Fibroblast of villous mesenchyme (primary cell): ENCODE measurements at places on chromosomes 3 and 15. TPM values are rescaled to one million over a fixed set of nuclear protein-coding genes. Genes with fewer than 3 reads are reported as not detected.

Gene MED12L
- total RNA-seq = 0.32 and 1.3 TPM in 2 replicates

Gene CHRNA5
- total RNA-seq = 0.64 and 2.2 TPM in 2 replicates

Gene SERPINI2
- total RNA-seq = not detected in 2 replicates

Gene ZNF662
- total RNA-seq = 3.5 and 3.9 TPM in 2 replicates

Gene UBA7
- total RNA-seq = 44.0 and 48.0 TPM in 2 replicates

Gene MBNL1
- total RNA-seq = 440 and 445 TPM in 2 replicates
